SJSA1 (cell line): ENCODE measurements at places on chromosomes 7 and 10.

DNA sequence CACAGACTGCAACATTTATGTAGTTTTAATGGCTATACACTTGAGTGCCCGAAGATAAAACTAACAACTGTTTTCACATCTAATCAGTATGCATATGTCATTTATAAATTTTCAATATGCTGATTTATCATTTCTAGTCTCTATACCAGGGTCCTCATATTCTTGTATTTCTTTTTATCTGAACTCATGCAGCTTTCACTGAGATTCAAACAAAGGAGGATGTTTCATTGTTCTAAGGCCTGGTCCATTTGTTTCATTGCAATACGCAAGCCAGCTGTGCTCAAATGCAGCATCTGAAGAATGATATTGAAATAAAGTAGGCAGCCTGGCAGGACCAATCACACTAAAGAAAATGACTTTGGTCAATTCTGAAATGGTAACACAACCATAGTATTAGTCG lies 31.7 kb downstream of the MAGI2 start:
- no peak for DNase-seq

- DNase-seq: no peak
Measured at GRCh38 chr7:134936893-134937510, 49.3 kb upstream of the AGBL3 start.

GRCh38 chr7:39829028-39829427 lies 121.0 kb upstream of the CDK13 start:
- DNase-seq: no peak

DNA sequence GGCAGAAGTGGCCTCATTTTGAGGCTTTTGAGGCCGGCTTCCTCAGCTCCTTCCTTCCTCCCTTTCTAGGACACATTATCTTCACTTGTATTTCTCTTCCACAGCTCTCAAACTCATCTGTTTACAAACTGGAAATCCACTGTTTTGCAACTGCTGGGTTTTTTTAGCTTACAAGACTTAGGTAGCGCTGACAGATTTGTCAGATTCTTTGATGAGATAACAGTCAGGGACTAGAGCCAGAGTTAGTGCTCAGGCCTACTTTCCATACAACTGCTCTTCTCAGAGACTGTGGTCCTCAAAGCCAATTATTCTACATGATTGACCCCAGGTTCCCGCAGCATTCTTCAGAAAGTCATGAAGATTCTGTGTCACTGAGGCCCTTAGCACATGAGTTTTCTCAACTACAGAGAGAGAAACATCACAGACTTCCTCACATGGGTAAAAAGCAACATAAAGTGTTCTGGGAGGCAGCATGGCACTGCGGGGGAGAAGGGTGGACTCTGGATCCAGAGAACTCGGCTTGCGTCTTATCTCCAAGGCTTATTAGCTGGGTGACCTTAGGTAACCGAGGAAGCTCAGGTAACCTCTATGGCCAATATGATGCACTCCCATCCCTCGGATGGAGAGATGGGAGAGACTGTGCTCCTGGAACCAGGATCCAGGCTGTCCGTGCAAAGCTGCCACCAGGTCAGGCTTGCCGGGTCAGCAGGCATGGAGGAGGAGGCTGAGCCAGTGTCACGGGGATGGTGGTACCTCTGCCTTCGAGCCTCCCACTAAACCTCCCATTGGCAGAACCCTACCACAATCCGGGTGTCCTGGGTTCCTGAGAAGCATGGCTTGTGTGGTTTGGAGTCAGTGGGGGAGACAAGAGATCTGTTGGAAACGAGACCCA lies 10.5 kb downstream of the DDC start:
- DNase-seq: no peak

- DNase-seq: no peak
Measured at GRCh38 chr7:24455813-24456525, 117.3 kb upstream of the PALS2 start.

- DNase-seq: no peak
Measured at GRCh38 chr10:130820880-130821482, 490.5 kb downstream of the TCERG1L start.

- DNase-seq: no peak
Measured at GRCh38 chr7:32069116-32069650, 1.0 kb downstream of the PDE1C start.

GRCh38 chr10:37733822-37734221 lies 123.6 kb downstream of the ZNF248 start:
- peak; percentile 34 for DNase-seq

- DNase-seq: no peak
Measured at GRCh38 chr7:33642312-33642711, 263.0 kb upstream of the BMPER start.

DNA sequence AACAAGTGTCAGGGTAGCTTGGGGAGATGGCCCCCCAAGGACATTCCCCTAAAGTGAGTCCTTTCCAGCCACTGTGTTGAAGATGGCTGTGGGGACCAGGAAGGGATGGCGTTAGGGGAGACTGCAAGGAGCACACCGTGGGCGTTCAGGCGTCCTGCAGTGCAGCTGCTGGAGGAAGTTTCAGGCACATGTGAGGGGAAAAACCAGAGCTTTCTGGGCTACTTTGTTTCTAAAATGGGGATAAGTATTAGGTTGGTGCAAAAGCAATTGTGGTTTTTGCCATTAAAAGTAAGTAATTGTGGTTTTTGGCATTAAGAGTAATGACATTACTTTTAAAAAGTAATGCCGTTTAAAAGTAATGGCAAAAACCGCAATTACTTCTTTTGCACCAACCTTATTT lies 14.3 kb downstream of the PRF1 start:
- no peak for DNase-seq

DNA sequence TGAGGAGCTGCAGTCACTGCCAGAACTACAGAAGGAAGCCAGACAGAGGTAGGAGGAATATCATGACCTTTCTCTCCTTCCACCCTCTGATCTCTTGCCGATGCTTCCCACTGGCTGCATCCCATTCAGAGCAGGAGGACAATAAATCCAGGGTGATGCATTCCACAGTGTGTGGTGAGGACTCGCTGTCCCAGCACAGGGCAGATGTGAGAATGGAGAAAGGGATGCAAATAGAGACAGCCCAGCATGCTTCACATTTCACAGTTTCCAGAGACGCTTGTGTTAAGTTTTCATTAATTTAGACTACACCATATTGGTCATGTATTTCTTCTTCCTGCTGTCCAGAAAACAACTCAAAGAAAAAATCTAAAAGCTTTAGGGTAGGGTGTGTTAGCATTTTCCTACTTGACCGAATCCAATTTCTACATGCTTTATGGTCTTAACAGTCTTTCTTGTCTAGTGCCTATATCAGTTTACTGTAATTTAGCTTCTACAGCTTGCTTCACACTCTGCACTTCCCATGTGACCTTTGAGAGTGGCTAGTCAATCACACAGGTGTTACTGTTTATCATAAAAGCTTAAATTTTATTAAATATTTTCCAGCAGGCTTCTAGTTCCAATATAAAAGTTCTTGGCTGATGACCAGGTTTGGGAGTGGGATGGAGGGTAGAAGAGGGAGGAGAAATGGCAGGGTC lies 155.6 kb downstream of the RAPGEF5 start:
- DNase-seq: no peak

- no peak for DNase-seq
Measured at GRCh38 chr10:72503694-72504438, 122.0 kb downstream of the MICU1 start.

GRCh38 chr10:60172363-60172990 lies 217.2 kb downstream of the ANK3 start:
- DNase-seq: no peak

- no peak for DNase-seq
Measured at GRCh38 chr10:76869931-76870330, 767.7 kb downstream of the KCNMA1 start.

DNA sequence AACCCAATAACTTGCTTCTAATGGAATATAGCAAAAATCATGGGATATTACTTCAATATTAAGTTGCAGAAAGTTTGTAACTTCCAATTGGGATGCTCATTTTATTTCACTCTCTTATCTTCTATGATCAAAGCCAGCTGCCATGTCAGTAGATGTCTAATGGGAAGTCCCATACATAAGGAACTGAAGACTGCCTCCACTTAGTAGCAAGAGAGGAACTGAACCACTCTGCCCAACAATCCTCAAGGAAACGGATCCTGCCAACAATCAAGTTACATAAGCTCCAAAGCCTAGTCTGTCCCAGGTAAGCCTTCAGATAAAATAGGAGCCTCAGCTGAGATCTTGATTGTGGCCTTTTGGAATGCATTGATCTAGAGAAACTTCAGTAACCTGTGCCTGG lies 431.5 kb upstream of the PCDH15 start:
- DNase-seq: no peak

GRCh38 chr10:60816628-60817397 lies 38.5 kb downstream of the CDK1 start:
- DNase-seq: peak; percentile 79

GRCh38 chr7:140902303-140902953 lies 22.3 kb downstream of the BRAF start:
- no peak for DNase-seq

GRCh38 chr10:84407388-84408049 lies 79.1 kb downstream of the CCSER2 start:
- DNase-seq: no peak

DNA sequence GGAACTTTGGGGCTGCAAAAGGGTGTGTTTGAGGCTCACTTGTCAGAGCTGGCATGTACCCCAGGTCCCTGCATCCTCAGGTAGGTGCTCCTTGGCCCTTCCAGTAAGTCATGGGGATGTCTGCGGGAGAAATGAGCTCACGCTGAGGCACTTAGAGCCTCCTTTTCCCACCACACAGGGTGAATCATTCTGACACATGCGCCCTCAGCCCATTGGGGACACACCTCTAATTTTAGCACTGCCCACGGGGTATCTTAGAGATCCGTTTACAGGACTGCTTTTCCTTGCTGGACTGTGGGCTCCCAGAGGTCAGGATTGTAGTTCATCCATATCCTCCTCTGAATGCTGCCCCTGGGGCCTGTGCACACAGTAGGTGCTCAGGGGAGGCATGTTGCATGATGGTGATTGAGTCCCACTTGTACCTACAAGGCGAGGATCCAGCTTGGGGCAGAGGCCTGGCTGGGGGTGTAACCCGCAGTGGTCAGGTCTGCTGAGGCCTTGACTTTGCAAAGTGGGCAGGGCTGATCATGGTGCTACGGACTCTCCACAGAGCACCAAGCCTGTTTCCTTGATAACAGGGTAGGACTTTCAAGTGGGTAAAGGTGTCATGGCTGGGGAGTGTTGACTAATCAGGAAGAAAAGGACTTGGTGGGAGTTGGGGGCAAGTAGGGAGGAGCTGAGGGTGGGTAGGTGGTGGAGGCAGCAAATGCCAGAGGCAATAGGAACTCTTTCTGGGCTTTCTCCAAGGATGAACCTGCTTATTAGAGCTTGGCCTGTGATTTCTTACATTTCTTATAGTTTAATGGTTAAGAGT lies 5.8 kb downstream of the TSPAN15 start:
- DNase-seq: no peak

DNA sequence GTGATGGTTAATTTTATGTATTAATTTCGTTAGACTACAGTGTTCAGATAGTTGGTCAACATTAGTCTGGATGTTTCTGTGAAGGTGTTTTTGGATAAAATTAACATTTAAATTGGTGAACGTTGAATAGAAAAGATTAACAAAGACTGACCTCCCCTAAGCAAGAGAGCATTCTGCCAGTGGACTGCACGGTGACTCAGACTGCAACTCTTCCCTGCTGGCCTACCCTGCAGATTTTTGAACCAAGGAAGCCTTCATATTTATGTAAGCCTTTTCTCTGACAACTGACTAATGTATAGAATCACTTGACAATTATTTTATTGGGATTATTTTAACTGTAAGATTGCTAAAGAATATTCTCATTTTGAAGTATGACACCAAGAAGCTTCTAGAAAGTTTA lies 7.9 kb upstream of the ZNF248 start:
- DNase-seq: no peak

GRCh38 chr10:125057158-125058001 lies 103.0 kb downstream of the CTBP2 start:
- DNase-seq: peak; percentile 90

DNA sequence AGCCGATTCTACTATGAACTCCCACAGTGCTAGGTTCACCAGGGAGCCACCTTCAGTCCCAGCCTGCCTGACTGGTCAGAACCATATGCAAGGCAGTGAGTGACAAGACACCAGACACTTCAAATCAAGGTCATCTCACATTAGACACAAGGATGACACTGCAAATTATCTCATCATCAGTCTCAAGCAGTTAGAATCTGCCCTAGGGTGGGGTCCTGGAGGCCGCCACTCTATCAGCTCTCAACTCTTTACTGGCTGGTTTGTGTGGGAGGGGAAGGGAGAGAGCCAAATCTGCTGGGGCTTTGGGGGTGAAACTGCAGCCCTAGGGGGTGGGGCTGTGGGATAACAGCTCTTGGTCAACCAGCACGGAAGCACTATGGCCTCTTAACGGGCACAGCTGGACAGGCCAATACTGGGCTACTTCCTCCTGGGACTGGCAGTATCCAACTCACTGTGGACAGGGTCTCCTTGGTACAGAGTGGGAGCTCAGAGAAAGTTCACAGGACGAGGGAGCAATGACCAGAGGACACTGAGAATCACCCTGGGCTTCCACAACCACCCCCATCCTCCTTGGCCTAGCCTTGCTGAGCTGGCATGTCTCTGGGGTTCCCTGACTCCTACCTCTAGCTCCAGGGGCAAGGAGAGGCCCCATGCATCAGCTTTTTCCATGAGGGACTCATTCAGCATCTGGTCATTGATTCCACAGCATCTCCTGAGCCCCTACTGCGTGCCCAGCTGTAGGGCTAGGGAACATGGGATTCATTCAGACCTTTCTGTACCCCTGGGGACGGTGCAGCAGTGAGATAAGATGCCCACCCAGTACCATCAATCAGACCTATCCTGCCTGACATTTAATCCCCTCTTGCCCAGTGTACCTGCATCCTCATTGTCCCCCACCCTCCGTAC lies 5.4 kb downstream of the GPRIN2 start:
- no peak for DNase-seq

- DNase-seq: no peak
Measured at GRCh38 chr7:17710312-17710711, 230.0 kb downstream of the SNX13 start.

- peak; percentile 9 for DNase-seq
Measured at GRCh38 chr7:20797462-20798080, 10.9 kb upstream of the SP8 start.

DNA sequence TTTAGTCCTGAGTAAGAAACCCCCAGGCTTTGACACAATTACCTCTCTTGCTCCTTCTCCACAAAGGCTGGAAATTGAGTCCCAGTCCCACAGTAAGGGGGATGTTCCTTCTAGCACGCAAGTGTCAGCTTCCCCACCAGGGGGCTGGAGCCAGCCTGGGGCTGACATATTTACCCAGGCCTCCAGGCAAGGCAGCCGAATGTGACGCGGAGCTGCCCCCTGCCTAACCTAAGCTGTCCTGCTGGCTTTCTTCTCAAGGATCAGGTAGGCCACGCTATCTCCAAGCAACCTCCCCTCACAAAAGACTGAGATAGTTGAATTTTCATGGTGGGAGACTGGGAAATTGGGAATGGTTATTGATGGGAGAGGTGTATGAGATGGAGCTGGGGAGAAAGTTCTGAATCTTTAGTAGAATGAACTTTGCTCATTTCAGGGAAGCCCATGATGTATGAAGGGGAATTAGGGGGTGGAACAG lies 19.2 kb upstream of the BMPER start:
- peak; percentile 70 for DNase-seq

DNA sequence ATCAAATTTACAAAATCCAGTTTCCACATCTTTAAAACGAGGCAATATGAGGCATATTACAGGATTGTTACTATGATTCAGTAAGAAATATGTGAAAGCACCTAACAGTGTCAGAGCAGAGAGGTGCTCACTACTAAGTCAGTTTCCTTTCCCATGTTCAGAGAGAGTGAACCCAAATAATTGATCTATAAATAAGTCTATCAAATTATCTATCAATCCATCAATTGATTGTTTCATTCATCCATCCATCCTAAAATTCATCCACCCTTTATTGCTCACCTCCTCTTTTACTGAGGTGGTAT lies 340.8 kb downstream of the SUGCT start:
- no peak for DNase-seq

GRCh38 chr7:35735396-35735795 lies 40.5 kb upstream of the HERPUD2 start:
- DNase-seq: no peak
